ENCODE measurements at places on chromosomes 1 and 21. TPM values are rescaled to one million over a fixed set of nuclear protein-coding genes. Genes with fewer than 3 reads are reported as not detected.

The DTL gene
- 20.0 TPM for total RNA-seq

The MMEL1 gene
- 0.08 TPM for total RNA-seq

The OR6K3 gene
- total RNA-seq, result not detected

The KIF26B gene
- total RNA-seq, result 0.09 TPM

The PSMB4 gene
- total RNA-seq, result 364 TPM

The C2CD4D gene
- not detected for total RNA-seq

The RNU1-2 gene
- total RNA-seq, result not detected

The IL22RA1 gene
- total RNA-seq, result 8.6 TPM

The ZNF692 gene
- total RNA-seq, result 18.6 TPM

All from A549 treated with dexamethasone at 1 μM for 4 hours (cell line).